ENCODE measurements at places on chromosomes 12 and 14.

GRCh38 chr14:56136571-56137452, 18.6 kb downstream of the PELI2 start:
- DNase-seq = no peak

- DNase-seq = no peak
These were observed 160.1 kb downstream of the BRMS1L start for GRCh38 chr14:35986219-35986573.

DNA sequence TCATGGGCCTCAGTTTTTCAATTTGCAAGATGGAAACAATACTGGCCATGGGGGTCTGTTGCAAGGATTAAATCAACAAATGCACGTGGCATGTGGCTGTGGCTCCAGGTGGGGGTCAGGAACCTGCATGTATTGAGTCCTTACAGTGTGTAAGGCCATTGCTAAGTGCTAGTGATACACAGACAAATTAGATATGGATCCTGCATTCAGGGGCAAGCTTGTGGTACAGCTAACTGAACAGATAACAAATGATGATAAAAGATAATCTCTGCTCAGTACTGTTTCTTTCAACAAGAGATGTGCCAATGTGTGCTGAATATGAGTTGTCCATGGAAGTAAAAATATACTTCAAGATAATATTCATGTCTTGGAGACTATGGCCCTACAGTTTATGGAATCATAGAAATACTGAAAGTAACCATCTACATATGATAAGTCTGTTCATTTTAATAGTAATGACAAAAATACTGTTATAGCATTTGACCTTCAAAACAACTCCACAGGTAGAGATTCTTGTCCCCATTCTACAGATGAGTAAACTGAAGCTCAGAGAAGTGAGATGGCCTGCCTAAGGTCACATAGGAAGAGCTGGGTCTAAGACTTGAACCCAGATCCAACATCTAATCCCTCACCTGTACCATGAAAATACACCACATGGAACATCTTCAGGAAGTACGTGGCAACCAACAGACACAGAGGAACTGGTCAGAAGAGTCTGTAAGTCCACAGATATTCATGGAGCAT, 7.2 kb upstream of the WSCD2 start:
- no peak for DNase-seq

- no peak for DNase-seq
These were observed at the start of gene SLCO1C1 for GRCh38 chr12:20695232-20695631. Gene SLCO1C1, plus strand, starts transcription at chr12:20695332. Its CDS starts 4,245 bp downstream, at chr12:20699577.

DNA sequence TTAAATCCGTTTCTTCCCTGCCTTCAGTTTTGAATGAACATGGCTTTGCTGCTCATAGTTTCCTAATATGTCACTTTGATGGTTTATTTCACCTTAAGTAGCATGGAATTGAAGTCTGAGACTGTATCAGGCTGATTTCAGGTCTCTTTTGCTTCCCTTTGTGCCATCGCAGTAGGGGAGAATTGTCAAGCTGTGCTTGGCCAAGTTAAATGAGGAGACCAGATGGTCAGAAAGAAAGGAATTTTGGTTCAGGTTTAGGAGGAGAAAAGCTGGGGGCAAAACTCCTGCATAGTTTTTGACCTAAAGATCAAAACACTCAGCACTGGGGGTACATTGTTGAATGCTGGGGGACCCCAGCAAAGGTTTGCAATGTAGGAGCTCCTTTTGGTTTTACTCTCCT, 398.4 kb downstream of the NUAK1 start:
- DNase-seq = no peak

DNA sequence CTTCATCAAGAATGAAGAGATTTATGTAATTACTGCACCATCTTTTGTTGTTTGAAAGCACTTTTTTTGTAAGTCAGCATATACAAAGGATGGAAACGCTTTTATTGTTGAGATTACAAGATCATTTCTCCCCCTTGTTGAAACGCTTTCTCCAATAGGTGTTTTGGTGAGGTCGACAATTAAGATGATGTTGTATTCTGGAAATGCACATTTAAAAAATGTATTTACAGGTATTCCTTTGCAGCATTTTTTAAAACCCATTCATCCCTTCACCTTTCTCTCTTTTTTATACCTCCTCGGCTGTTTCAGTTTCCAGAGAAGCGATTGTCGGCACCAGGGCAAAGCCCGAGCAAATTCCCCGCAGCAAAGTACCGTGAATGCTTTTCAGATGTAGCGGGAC, 499.9 kb downstream of the VRK1 start:
- DNase-seq = no peak

GRCh38 chr12:52641468-52641867, 10.5 kb downstream of the KRT2 start:
- DNase-seq = no peak

DNA sequence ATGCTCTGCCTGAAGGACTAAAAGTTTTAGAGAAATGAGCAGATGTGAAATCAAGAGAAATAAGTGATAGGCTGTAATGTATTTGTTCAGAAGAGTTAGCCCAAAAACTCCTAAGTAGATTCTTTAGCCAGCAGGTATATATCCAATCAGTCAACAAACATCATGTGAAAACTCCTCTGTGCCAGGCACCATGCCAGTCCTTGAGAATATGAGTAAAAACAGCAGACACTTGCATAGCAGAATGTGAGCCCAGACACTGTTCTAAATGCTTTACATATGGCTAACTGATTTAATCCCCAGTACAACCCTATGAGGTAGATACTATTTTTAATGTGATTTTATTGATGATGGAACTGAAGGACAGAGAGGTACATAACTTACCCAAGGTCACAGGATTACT, 329.8 kb downstream of the PAWR start:
- DNase-seq = no peak

GRCh38 chr12:93989949-93990348, 158.4 kb upstream of the PLXNC1 start:
- no peak for DNase-seq

GRCh38 chr12:53418221-53418620, 5.4 kb upstream of the AMHR2 start:
- no peak for DNase-seq

DNA sequence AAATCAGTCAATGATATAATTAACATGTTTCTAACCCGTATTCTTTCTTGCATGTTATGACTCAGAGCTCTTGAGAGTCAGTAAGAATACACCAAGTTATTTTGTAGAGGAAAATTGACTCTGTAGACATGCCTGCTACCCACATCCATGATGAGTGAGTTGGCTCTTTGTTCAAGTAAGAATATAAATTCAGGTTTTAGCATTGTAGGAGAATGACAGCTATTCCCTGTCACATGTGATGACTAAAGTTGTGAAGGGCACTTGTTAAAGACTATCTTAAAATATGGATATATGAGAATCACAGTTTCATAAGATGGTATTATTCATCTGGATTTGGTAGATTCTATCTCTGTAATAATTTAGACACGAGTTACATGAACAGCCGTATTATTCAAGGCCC, 209.1 kb downstream of the CCDC59 start:
- no peak for DNase-seq

DNA sequence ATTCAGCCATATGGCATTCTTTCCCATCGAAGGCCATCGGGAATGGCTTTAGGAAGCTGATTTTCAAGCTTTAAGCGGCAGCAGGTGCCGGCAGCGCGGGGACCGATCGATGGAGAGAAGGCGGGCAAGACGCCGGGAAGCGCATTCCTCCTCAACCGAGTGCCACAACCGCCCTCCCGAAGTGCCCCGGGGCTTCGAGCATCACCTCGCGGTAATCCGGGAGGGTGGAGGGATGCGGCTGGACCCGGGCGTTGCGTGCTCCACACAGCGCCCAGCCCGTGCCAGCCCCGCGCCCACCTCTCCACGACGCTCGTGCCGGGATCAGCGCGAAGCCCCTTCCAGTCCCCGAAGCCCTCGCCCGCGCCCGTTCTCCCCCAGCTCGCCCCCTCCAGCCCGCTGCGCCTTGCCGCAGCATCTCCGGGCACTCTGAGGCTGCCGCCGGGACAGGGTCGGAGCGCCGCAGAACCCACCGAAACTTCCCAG, 3.2 kb downstream of the USP44 start:
- no peak for DNase-seq

GRCh38 chr12:120887253-120888043, 16.7 kb downstream of the SPPL3 start:
- DNase-seq = no peak

GRCh38 chr14:61174987-61175386, 106.2 kb downstream of the TMEM30B start:
- no peak for DNase-seq

DNA sequence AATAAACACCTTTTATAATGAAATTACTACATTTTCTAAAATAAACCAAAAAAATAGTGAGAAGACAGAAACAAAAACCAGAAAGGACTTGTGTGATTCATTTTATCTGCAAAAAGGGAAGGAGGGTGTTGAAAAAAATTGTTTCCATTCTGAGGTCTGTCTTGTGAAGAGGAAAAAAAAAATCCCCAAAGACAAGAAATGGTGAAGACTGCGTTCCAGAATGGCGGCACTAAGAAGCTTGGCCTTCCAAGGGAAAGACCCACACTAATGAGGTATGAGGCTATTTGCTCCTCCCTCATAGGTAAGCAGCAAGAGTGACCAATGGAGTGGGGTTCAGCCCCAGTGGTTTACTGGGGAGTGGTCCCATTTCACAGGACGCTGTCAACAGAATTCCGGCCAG, 35.0 kb downstream of the GNPTAB start:
- DNase-seq = no peak

DNA sequence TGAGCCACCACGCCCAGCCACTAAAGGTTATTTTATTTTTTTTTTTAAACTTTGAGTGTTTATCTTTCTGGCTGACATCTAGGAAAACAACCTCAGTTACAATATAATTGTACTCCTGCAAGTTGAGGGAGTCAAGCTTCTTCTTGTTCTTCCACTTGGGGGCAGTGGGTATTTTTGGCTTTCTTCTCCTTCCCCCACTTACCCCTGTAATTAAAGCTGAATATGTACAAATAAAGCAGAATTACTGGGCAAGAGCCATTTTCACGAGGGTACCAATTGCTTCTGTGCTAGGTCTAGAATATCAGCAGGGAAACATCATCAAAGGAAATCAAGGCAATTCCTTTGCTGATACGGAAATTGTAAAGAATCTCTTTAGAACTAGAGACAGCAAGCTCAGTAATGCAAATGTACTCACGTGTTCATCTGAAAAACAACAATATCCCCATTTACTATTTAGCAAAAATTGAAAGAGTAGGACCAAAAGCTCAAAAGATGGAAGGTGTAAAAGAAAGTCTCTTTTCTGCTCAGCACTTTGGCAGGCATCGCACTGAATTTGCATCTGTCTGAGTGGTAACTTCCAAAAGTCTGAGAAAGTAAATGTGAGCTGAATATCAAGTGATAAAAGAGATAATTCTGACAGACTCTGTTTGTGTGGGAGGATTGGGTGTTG, 72.8 kb downstream of the TAOK3 start:
- no peak for DNase-seq

DNA sequence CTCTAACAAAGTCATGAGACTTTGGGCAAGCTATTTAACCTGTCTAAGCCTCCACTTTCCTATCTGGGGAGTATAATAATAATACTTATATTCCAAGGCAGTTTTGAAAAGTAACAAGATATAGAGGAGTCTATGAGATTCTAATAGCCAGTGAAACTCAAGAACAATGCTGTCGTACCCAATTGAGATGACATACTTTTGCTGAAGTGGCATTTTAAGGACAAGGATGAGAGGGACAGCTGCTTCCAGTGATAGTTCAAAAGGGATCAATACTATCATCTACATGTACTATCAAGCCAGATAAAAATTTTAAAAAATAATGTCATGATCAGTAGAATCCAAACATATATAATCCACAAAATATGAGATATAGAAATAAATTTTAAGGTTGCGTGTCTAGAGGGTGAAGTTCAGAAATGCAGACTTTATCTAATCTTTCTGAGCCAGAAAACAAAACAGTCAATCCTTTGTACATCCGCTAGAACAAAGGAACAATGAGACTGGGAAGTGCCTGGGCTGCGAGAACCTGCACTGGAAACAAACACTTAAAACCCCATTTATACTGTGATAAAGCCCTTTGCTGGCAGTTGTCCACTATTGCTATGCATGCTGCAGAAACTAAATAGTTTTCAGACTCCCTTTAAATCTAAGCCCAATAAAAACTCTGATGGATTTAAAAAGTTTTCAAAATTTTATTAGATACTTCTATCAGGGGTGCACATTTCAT, 38.6 kb downstream of the PTPRB start:
- peak; percentile 47 for DNase-seq

DNA sequence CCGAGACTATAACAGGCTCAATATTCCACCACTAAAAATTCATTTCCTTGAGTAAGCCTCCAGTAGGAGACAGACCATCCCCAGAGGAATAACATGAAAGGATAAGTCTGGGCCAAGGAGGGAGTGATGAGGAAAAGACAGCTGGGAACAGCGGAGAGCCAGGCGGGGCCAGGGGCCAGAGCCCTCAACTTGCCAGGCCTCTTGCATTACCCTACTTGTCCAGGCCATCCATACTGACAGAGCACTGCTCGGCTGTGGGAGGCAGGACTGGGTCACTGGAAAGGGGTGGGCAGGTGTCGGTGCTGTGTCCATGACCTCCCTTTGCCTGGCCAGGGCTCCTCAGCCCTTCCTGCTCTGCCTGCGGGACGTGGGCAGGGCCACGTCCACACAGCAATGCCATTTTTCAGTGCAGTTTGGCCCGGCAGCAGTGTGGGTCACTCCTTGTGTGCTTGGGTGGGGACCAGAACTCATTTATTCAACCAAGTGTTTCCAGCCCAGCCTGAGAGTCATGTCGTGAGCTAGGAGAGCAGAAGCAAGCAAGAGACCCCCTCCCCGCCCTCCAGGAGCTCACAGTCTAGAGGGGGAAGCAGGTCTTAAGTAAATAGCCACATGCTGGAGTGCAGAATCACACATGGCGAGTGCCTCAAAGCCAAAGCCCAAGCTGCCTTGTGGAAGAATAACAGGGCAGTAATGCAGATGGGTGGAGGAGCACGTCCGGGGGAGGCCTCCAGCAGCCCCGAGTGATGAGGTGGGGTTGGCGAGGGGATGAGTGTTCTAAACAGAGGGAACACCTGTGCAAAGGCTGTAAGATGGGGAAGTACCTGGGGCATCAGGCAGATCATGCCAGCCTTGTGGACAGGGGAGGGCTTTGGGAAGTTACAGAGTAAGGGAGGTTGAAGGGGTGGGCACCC, 8.9 kb upstream of the FAIM2 start:
- no peak for DNase-seq

GRCh38 chr12:97556302-97556779, 93.7 kb downstream of the RMST start:
- peak; percentile 88 for DNase-seq

DNA sequence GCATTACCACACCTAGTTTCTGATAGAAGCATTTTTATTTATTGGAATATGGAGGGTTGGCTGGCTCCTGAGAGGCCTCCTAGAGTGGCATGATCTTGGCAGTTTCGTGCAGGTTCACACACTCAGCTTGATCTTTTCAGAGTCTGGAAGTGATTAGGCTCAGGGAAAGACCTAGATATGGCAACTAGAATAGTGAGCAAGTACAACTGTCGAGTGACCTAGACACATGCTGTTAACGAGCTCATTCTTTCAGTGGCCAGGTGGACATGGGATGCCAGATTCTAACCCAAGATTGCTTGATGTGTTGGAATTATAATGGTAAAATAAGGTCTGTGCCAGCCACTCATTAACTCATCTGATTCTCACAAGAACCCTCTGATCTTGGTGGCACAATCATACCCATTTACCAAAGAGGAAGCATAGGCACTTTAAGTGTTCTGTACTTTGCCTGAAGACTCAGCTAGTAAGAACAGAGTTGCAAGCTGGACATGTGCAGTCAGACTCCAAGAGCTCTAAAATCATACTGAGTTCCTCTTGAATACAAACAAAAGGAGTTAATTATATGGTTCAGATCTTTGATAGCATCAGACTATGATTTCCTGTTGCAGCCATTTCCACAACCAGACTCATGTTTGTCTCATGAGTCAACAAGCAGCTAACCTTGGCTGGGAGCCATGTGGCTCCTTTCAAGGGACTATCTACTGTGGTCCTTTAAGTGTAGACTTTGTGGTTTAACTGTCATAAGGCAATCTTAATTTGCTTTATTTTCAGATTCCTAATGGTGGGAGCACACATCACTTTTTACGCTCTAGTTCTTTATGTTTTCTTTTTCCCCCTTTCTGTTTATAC, 144.2 kb downstream of the PLEKHA5 start:
- peak; percentile 89 for DNase-seq
